Endothelial cell of umbilical vein (primary cell): ENCODE measurements at places on chromosomes 11 and 22. TPM values are rescaled to one million over a fixed set of nuclear protein-coding genes. Genes with fewer than 3 reads are reported as not detected.

GRCh38 chr11:103929170-103929903, 107.1 kb upstream of the DDI1 start:
- DNase-seq = no peak

- no peak for DNase-seq
Measured at GRCh38 chr11:133663135-133663985, 131.1 kb upstream of the OPCML start.

The PLEKHB1 gene
- total RNA-seq = 0.75 TPM in 1 of 2 replicates, not detected in the other

- DNase-seq = no peak
Measured at GRCh38 chr11:69393865-69394233, 87.6 kb upstream of the LINC01488 start.

DNA sequence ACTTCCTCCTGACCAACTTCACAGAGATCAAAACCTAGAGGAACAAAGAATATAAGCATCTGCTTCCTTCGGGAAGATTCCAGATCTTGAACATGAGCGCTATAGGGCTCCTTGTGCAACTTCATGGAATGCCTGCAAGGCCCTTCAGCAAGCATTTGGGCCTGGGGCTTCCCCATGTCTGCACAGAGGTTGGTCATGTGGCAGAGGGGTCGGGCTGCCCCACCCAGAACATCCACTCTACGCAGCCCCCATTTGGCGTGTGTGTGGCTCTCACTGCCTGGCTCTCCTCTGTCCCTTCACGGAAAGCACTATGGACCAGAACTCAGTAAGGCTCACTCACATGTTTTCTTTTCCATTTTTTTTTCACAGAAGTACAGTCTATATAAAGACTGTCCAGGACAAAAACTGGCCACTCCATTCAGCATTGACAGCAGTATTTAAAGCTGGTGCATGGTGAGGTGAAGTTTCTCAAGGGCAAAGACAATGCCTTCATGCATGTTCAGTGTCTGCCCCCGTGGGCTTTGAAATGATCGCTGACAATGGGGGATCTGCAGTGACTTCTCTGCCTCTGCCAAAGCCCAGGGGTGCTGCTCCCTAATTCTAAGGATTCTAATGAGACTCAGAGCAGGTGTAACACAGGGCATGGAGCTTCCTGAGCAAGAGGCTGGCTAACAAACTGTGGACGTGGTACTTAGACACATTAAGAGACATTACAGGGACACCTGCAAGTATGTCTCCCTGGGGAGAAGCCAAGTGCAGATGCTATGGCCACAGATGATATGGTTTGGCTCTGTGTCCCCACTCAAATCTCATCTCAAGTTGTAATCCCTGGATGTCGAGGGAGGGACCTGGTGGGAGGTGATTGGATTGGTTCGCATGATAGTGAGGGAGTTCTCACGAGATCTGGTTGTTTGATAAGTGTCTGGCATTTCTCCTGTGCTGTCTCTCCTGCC, 66.5 kb upstream of the PITPNB start:
- no peak for DNase-seq

DNA sequence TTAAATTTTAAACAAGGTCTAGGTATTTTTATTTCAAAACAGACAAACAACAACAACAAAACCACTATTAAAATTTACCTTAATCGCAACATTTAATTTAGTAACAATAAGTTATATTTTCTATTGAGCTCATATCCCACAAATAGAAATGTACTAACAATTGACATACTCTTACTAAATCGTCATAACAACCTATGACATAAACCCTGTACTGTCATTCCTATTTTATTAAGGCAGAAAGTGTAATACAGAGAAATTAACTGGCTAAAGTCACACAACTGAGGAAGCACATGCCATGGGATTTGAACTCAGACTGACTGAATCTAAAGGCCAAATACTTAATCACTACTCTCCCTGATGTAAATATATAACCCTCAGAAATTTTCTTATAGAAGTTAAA, 3.0 kb downstream of the KIF18A start:
- DNase-seq = no peak

GRCh38 chr11:15906481-15907035, 449.8 kb downstream of the SOX6 start:
- DNase-seq = no peak

GRCh38 chr22:18069041-18069440, 8.7 kb upstream of the PEX26 start:
- no peak for DNase-seq

The CSF2RB gene
- 20.6 and 24.9 TPM in 2 replicates for total RNA-seq

The TBX10 gene
- not detected in 2 replicates for total RNA-seq

- DNase-seq = no peak
Measured at GRCh38 chr22:41030891-41031290, 61.5 kb upstream of the EP300 start.

DNA sequence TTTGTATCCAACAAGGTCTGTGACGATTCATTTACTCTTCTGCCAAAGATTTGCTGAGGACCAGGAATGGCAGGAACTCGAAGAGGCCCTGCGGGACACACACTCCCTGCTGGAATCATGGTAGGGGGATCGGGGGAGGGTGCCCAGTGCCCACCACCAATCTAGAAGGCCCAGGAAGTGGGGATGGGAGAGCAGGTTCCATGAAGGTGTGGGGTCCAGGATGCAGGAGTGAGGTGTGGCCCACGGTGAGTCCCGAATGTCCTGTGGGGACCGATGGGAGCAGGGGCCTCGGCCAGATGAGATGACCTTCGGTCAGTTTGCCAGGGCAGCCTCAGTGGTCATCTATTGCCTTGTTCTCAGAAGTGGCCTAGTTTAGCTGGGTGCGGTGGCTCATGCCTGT, 492.7 kb downstream of the BRD1 start:
- DNase-seq = no peak

- no peak for DNase-seq
Measured at GRCh38 chr11:42975180-42975529, 336.6 kb upstream of the API5 start.

The H19 gene
- 0.37 and 3.2 TPM in 2 replicates for total RNA-seq

- no peak for DNase-seq
Measured at GRCh38 chr11:69419662-69420395, 61.6 kb upstream of the LINC01488 start.

DNA sequence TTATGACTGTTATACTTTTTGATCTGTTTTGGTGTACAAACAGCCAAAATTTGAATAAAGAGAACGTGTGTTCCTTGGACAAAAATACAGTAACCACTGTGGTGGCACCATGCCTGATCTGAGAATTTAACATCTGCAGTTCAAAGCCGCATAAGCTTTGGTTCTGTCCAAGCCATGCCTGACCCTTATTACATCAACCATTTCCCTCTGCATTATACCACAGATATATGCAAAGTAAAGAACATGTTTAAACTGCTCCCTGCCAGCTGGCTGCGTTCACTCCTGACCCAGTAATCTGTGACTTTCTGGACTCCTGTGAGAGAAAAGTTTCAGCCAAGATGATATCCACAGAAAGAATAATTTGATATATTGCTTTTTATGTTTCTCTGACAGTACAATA, 890.5 kb upstream of the ANO3 start:
- DNase-seq = no peak

DNA sequence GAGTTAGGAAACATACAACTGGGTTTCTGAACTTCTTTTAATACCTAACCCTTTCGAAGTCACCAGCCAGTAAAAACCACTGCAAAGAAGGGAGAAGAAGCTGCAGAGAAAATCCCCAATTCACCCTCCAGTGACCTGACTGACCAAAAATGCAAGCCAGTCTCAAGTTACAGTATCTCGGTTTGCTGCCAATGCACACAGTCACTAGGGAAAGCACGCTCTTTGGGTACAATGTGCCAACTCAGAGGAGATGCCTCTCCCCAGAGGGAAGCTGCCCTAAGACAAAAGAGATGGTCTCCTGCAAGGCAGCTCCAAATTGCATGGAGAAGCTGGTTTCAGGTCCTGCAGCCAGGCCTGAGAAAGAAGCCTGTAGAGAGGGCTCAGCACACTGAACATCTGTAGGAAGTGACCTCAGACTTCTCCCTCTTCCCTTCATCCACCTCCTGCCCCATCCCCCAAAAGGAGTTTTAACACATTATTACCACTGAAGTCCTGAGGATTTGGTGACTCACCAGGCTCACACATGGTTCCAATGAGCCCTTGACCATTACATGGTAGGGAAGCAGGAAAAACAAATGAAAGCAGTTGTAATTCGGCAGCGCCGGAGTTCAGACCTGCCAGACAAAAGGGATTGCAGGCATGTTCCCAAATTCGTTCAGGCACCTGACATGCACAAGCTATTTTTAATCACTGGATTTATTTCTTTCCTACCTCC, 90.1 kb downstream of the ETS1 start:
- DNase-seq = peak; percentile 96

- DNase-seq = no peak
Measured at GRCh38 chr22:25654676-25655075, 87.3 kb upstream of the MYO18B start.

The RBMXL2 gene
- 0.51 TPM in 1 of 2 replicates, not detected in the other for total RNA-seq
